ENCODE measurements at places on chromosomes 12 and 14.
A peak's percentile ranks its signal among the peaks of the same experiment; 100 is the strongest.

DNA sequence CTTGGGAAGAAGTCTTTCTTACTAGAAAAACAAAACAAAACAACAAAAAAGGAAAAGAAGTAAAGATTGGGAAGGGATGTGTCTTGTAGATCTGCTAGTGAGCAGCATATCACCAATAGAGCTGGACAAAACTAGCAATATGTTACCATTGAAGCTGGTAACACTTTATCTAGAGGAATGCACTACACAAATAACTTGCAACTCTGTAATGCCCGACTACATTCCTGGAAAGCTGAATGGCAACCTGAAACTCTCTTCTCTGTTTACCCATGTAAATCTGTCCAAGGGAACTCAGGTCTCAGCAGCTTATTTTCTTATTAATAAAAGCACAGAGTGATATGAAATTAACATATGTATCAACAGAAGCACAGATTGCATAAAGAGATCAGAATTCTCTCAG is 624.4 kb downstream of the KCNH5 start:
- DNase-seq = no peak

DNA sequence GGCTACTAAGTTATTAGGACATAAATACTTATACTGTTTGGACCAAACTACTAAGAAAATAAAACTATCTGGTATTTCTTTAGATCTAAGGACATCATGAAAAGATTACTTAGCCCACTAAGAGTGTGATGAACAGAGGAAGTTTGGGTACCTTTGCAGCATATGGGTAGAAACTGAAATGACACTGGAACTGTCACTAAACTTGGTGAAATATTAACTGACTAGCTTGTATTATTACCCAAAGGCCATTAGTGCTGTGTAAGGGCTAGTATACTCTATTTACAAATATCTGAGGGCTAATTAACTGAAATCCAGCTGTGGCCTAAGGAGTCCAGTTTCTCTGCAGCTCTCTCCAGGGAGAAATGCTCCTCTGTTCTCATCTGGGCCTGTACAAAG is 45.5 kb downstream of the PAWR start:
- DNase-seq = no peak

GRCh38 chr14:25046301-25046943 is 3.5 kb downstream of the STXBP6 start:
- DNase-seq = no peak

GRCh38 chr12:104360157-104360556 is 56.6 kb downstream of the EID3 start:
- no peak for DNase-seq

GRCh38 chr12:47785036-47785886 is 12.2 kb downstream of the SLC48A1 start:
- DNase-seq = no peak

GRCh38 chr14:73752297-73752992 is 38.3 kb upstream of the PNMA1 start:
- peak; percentile 83 for DNase-seq

DNA sequence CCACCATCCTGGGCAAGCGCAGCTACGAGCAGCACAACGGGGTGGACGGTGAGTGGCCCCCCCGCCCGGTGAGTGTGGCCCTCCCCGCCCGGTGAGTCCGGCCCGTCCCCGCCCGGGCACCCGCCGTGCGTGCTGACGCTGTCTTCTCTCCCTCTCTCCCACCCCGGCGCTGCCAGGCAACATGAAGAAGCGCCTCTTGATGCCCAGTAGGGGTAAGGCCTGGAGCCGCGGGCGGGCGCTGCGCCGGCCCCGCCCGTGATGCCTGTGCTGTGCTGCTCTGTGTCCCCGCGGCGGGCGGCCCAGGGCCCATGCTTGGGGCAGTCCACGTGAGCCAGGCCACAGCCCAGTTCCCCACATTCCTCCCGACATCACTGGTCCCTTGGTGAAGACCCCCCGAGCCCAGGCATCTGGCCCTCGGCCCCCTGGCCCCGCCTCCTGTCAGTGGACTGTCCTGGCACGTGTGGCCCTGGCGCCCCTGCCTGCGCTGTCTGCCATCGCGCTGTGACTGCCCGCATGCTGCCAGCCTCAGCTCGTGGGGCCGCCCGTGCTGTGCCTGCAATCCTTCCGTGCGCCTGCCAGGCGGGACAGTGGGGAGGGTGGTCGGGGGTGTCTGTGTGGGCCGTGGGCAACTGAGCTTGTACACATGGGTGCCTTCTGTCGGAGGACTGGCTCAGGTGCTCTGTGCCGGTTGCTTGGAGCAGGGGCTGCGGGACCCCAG is 7.9 kb upstream of the CRIP2 start:
- no peak for DNase-seq

DNA sequence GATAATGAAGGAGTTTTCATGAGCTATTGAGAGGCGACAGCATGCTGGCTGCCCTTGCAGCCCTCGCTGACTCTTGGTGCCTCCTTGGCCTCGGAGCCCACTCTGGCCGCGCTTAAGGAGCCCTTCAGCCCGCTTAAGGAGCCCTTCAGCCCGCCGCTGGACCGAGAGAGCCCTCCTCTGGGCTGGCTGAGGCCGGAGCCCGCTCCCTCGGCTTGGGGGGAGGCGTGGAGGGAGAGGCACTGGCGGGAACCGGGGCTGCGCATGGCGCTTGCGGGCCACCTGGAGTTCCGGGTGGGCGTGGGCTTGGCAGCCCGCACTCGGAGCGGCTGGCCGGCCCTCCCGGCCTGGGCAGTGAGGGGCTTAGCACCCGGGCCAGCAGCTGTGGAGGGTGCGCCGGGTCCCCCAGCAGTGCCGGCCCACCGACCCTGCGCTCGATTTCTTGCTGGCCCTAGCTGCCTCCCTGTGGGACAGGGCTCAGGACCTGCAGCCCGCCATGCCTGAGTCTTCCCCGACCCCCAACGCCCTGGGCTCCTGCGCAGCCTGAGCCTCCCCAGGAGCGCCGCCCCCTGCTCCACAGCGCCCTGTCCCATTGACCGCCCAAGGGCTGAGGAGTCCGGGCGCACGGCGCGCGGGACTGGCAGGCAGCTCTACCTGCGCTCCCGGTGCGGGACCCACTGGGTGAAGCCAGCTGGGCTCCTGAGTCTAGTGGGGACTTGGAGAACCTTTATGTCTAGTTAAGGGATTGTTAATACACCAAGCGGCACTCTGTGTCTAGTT is 20.1 kb upstream of the PAWR start:
- DNase-seq = no peak

- no peak for DNase-seq
These were observed 10.9 kb upstream of the IL26 start for GRCh38 chr12:68236421-68237059.

DNA sequence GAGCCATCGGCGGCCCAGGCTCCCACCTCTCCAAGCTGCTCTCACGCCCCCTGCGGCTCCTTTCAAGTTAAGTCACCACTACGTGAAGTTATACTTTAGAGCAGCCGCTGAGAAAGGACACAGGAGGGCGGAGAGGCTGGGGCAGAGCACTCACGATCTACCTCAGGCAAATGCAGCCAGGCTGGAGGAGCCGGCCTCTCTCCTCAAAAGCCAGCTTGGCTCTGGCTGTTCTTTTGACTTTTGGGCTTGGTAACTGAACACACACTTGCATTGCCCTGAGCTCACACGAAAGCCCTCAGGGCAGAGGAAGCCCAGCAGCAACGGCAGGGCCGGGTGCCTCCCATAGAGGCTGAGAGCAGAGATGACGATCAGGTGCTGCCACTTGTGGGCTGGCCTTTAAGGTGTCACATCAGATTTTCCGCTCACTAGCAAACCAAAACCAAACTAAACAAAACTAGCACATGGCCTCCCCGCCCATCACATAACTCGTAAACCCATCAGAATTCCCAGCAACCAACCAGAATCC is 75.2 kb downstream of the PITPNM2 start:
- no peak for DNase-seq

DNA sequence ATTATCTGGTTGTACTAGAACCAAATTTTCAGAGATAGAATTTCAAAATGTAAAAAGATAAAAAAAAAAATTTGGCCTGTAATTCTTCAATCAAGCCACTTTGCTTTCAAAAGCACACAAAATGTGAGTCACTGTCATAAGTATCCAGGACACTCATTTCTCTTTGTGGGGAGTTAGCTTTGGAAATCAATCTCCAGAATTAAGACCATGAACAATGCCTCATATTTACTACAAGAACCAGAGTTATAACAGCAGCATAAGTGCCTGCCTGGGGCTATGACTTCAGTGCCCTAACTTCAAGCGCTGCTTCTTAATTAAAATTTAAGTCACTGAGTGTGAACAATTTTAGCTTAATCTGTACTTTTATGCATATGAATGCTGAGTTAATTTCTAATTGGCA is 162.1 kb downstream of the C12orf42 start:
- no peak for DNase-seq

GRCh38 chr14:24289649-24290280 is 9.8 kb downstream of the DHRS1 start:
- DNase-seq = no peak

GRCh38 chr12:95424271-95424994 is 49.5 kb upstream of the METAP2 start:
- DNase-seq = no peak

- DNase-seq = no peak
These were observed 91.6 kb downstream of the NTF3 start for GRCh38 chr12:5523396-5524115.

GRCh38 chr14:75242546-75243273 is 35.9 kb upstream of the FOS start:
- peak; percentile 77 for DNase-seq

DNA sequence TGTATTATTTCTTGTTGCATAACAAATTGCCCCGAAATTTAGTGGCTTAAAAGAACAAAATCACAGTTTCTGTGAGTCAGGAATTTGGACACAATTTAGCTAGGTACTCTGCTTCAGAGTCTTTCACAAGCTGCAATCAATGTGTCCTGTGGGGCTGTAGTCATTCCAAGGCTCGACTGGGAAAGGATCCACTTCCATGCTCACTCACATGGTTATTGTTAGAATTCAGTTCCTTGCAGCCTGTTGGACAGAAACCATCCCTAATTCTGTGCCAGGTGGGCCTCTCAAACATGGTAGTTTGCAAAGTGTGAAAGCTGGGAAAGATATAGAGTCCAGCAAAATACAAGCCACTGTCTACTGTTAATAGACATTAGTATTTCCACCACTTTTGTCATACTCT is 59.7 kb upstream of the ARID2 start:
- no peak for DNase-seq

DNA sequence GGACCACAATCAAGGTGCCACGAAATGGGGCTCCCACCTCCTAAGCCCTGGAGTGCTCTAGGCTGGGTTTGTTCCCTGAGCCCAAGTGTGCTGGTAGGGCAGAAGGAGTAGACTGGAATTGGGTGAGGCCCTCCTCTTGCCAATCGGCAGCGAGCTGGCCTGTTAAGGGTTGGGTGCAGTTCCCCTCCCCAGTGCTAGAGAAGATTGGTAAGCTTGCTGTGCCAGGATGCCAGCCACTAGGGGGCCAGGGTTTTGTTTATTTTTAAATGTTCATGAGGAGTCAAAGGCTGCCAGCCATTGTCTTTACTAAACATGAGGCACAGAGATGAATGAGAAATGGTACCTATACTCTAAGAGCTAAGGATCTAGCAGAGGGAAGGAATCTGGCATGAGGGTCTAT is 79.7 kb downstream of the SPTB start:
- no peak for DNase-seq

GRCh38 chr12:57112492-57113294 is 1.5 kb upstream of the STAT6 start:
- no peak for DNase-seq

DNA sequence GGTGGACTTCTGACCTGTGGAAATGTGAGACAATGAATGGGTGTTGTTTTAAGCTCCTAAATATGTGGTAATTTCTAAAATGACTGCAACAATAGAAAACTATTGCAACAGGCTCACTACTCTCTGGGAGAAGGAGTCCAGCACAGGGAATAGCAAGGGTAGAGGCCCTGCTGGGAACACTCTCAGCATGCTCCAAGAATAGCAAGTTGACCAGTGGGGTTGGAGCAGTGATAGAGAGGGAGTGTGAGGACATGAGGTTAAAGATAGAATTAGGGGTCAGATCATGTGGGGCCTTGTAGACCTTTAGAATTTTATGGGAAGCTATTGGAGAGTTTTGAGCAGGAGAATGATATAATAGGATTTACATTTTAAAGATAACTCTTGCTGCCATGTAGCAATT is 346.7 kb upstream of the CCDC196 start:
- no peak for DNase-seq

DNA sequence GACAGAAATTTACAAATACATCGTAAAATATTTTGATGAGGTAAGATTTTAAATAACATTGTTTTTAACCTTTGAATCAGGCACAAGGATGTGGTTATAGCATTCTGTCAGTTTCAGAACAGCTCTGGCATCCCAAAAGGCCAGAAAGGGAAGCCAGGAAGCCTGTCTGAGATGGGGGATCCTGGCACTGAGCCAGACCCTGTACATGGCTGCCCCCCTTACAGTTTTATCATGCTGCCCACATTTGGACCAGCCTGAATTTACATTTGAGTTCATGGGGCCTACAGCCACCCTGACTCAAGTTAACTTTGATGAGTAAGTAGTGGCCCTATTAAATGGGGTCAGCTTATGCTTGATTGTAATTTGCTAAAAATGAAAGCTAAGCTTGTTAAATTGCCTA is 155.6 kb downstream of the PLXNC1 start:
- no peak for DNase-seq
